Left colon (tissue), 2 donors: ENCODE measurements at places on chromosomes 11 and 22. TPM values are rescaled to one million over a fixed set of nuclear protein-coding genes. Genes with fewer than 3 reads are reported as not detected.

GLB1L2 gene
- 22.6 TPM for total RNA-seq

OR8B12 gene
- not detected for total RNA-seq

NXPE2 gene
- total RNA-seq, result 28.1 TPM

PHOX2A gene
- 0.61 TPM for total RNA-seq

ADSL gene
- 34.2 TPM for total RNA-seq

FAT3 gene
- 0.06 TPM for total RNA-seq

SIK3 gene
- total RNA-seq, result 35.3 TPM

APLNR gene
- total RNA-seq, result 3.6 TPM

- no peak for DNase-seq
Measured at GRCh38 chr11:70944636-70945035, 307.7 kb downstream of the SHANK2 start.

ME3 gene
- total RNA-seq, result 38.1 TPM

DGCR6 gene
- total RNA-seq, result 2.3 TPM

DNA sequence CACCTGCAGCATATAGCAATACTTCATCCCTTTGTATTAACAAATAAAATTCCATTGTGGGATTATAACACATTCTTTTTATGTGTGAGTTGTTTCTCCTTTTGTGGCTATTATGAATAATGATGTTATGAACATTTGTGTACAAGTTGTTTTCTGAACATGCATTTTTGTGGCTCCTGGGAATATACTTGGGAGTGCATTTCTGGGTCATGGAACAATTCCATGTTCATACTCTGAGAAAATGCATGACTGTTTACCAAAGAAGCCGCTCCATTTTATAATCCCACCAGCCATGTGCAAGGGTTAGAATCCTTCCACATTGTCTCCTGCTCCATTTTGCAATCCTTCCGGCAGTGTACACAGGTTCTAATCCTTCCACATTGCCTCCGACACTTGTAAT lies 713.8 kb downstream of the TBC1D22A start:
- no peak for DNase-seq

DNA sequence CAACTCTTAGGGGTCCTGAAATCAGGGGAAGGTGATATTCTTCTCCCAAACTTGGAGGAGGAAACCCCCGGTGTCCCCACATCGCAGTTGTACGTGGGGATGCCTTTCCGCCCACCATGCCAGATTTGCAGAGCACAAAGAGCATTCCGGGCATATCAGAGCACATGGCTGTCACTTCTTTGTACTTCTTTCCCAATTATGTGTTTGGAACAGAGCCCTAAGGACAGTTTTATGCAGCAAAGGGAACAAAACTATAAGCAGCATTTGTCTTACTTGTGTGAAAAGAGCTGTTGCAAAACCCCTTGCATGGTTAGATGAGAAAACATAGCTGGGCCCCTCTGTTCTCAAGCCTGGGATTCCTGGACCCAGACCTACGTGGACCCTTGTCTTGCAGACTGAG lies 41.2 kb downstream of the NTM start:
- no peak for DNase-seq

RIMBP3B gene
- not detected for total RNA-seq

DNA sequence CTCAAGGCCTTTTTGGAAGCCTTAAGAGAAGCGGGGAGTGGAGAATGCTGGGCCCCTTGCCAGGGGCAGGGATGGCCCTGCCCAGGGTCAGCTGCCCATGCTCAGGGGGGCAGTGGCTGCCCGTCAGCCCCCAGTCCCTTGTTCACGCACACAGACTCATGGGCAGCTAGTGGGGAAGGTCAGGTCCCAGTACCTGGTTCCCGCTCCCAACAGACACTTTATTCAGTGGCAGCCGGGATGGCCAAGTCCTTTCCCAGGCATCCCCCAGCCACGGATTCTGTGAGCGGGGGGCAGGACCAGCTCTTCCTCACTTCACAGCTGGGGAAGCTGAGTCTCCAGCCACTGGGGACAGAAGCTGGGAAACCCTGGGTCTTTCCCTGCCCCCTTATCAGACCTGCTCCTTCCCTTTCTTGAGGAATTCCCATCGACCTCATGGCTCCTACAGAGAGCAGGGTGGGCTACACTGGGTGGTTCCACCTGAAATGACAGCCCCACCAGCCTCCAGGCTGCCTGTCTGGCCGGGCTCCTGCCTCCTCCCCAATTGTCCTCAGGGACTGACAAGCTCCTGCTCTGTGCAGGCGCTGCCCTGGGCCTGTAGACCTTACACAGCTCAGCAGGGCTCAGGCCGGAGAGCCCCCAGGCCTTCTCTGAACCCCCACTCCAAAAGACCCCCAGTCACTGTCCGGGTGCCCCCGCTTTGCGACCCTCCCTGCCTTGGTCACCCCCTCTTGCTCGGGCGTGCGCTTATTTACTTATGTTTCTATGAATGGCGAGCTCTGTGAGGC lies 61.0 kb upstream of the FGF3 start:
- DNase-seq, result no peak

DNA sequence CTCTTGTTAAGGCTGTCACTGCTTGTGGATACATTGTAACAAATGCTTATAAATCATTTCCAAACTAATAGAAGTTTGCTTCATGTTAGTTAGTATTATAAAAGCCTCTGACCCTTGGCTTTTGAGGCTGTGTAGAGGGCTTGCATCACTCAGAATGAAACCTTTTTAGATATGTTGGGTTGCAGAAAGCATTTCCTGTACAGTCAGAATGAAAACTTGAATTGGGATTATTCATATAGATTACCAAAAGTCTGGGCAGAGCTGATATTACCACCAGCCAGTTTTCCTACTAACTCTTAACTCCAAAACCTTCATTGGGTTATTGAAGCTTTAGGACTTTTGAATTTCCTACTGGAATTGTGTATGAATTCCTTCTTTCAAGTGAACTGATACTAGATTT lies 12.0 kb downstream of the KMT2A start:
- no peak for DNase-seq

GRCh38 chr11:93648158-93648557 lies 13.3 kb upstream of the CEP295 start:
- DNase-seq, result no peak

VPS26B gene
- 41.1 TPM for total RNA-seq

DNA sequence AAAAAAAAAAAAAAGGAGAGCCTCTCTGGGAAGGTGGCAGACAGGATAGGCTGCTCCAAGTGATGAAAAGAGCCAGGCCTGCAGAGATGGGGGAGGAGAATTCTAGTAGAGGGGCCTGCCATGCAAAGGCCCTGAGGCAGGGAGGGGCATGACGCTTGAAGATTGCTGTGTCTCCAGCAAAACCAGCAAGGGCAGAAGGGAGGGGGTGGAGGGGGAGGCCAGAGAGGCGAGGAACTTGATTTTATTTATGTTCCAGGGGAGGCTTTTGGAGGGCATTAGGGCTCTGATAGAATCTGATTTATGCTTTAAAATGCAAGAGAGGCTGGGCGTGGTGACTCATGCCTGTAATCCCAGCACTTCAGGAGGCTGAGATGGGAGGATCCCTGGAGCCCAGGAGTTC lies 16.7 kb upstream of the PACSIN2 start:
- no peak for DNase-seq

DNA sequence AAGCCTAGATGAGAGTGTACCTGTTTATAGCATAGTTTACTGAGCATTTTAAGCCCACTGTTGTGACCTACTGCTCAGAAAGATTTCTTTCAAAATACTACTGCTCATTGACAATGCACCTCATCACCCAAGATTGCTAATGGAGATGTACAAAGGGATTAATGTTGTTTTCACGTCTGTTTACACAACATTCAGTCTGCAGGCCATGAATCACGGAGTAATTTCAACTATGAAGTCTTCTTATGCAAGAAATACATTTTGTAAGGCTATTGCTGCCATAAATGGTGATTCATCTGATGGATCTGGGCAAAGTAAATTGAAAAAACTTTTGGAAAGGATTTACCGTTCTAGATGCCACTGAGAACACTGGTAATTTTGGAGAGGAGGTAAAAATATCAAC lies 112.9 kb downstream of the KIF18A start:
- no peak for DNase-seq

GRCh38 chr22:43262990-43263644 lies 76.2 kb upstream of the TTLL12 start:
- no peak for DNase-seq

GRCh38 chr11:32107647-32108046 lies 16.8 kb downstream of the RCN1 start:
- DNase-seq, result no peak

DNA sequence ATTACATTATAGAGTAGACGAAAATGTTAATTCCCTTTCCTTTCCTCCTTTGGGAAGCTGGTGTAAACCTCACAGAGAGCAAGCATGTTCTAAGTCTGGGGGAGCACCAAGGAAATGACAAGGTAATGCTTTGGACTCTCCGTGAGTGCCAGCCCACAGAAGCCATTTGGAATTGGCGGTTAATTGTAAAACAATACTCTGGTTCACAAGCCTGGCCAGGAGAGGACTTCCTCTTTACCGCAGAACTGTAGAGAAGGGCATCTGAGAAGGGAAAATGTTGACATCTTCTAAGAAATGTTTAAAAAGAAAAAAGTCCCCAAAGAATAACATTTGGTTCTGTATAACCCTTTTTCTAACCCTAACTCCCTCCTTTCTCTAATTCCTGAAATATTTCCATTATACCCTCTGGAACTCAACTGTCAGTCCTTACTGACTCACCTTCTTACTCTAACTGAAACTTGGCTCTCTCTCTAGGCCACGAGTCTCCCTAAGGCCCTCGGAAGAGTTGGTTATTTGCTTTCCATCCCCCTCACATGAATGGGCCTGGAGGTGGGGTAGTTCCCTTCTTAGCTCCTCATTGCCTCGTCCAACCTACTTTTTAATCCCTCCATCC lies 379.8 kb downstream of the SOX6 start:
- DNase-seq, result no peak

TRIM29 gene
- total RNA-seq, result 8.6 TPM

MRGPRX3 gene
- not detected for total RNA-seq

JHY gene
- total RNA-seq, result 1.9 TPM

DNA sequence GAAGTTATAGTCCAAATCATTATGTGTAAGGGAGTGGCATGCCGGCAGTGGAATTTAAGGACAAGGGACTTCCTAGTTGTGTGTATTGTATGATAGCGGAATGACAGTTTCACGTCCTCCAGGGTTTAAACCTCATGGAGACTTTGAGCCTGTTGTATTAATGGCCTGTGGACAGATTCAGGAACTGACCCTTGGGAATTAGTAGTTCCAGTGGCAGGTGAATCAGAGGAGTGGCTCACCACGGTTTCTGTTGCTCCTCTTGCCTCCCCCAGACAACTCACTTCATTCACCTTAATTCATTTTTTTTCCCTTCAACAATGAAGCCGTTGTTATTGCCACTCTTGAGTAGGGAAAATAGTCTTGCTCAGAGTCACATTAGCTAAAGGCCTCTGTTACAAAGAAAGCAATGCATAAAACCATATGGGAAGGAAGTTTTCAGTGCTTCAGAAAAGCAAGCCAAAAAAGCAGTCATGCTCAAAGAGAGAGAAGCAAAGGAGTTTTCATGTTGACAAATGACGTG lies 22.6 kb downstream of the AMOTL1 start:
- no peak for DNase-seq

DNA sequence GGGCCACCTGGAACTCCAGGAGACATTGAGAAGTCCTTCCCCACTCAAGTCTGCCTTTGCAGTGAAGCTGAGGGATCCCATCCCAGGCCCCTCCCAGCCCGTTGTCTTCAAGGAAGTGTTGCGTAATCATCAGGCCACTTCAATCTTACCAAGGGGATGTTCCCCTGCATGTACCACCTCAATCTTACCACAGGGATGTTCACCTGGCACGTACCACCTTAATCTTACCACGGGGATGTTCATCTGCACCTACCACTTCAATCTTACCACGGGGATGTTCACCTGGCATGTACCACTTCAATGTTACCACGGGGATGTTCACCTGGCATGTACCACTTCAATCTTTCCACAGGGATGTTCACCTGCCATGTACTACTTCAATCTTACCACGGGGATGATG lies 108.0 kb upstream of the SYN3 start:
- no peak for DNase-seq

ISX gene
- total RNA-seq, result 91.1 TPM

JAML gene
- 6.7 TPM for total RNA-seq

DNA sequence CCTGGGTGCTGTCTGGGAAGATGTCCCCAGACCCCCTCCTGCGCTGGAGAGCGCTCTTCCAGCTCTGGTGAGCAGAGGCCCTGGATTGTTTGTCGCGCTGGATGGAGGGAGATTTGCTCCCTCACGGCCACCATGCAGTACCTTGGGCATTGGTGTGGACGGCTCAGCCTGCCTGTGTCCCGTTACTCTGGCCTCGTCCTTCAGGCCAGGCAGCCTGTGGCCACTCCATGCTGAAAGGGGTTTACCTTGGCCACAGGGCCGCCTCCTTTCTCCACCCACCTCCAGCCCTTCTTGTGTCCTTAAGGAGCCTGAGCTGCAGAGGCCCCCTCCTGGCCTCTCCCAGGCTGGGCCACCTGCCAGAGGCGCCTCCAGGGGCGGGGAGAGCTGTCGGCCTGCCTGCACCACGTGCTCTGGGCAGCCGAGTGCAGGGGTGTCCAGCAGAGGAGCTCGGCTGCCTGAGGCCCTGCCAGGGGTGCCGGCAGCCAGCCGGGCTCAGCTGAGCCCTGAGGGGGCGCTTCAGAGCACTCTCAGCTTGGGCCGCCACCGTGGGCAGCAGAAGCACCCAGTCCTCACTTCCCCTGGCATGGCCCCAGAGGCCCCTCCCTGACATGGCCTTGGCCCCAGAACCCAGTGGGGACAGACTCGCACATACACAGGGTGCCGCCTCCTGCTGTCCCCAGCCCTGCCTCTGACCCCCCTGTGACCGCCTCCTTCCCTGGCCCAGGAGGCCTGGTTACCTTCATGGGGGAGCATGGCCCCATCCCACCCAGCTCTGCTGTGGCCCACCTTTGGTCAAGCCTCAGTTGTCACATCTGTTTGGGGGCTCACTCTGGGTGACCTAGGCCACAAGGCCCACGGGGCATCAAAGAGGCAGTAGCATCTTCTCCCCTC lies 3.4 kb downstream of the CCND1 start:
- DNase-seq, result peak; percentile 75

GRCh38 chr11:69705351-69705811 lies 1.6 kb upstream of the FGF19 start:
- no peak for DNase-seq

CHST1 gene
- total RNA-seq, result 0.40 TPM

GRCh38 chr11:56396047-56396446 lies 16.4 kb upstream of the OR5AL1 start:
- no peak for DNase-seq

- DNase-seq, result no peak
Measured at GRCh38 chr11:57474803-57475115, 14.4 kb downstream of the RTN4RL2 start.

DNA sequence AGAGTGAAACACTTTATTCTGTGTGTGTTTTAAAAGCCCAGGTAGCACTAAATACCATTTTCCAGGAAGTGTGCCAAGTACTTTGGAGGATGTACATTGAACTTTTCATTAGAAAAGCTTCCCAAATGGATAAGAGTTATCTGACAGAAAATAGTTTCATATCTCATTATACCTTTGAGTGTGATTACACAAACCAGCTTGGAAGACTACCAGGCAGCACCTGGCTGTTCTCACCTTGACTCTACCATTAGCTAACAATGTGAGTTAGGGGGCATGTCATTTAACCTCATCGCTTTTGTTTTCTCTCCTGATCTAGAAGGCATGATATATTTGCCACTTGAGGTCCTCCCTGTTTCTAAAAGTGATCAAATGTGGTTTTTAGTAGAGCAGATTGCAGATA lies 50.2 kb downstream of the GRM5 start:
- DNase-seq, result no peak
